ENCODE measurements at places on chromosomes 1 and 21. TPM values are rescaled to one million over a fixed set of nuclear protein-coding genes. Genes with fewer than 3 reads are reported as not detected.

SLC6A17 gene
- total RNA-seq, result 4.7 TPM

ADAMTSL4 gene
- 7.1 TPM for total RNA-seq

BSDC1 gene
- 20.6 TPM for total RNA-seq

RPTN gene
- not detected for total RNA-seq

CR1L gene
- total RNA-seq, result not detected

DNTTIP2 gene
- 43.5 TPM for total RNA-seq

All from A549 treated with Hydrocortisone at 1 μM for 4 hours (cell line).